Neural progenitor cell (in vitro differentiated cells): ENCODE measurements at places on chromosomes 13 and 19. TPM values are rescaled to one million over a fixed set of nuclear protein-coding genes. Genes with fewer than 3 reads are reported as not detected.

- H3K27me3 ChIP-seq, result no peaks in the 10 kb centered on the region
- H3K27ac ChIP-seq, result no peak overlapping the region
- H3K4me3 ChIP-seq, result no peak overlapping the region
- no peaks in the 10 kb centered on the region for H3K36me3 ChIP-seq
- peak; percentile 4 for DNase-seq
These were observed 107.0 kb upstream of the RFC3 start for GRCh38 chr13:33710924-33711323.

GRCh38 chr13:92224825-92225224 lies 826.4 kb downstream of the GPC5 start:
- no peak overlapping the region for H3K27ac ChIP-seq
- H3K4me3 ChIP-seq, result no peak overlapping the region
- peaks cover 8% of the 10 kb centered on the region for H3K4me1 ChIP-seq
- H3K27me3 ChIP-seq, result no peaks in the 10 kb centered on the region
- DNase-seq, result no peak
- no peaks in the 10 kb centered on the region for H3K36me3 ChIP-seq

GRCh38 chr13:106616729-106617128 lies 48.8 kb upstream of the ARGLU1 start:
- no peak overlapping the region for H3K4me3 ChIP-seq
- H3K4me1 ChIP-seq, result peaks cover 6% of the 10 kb centered on the region
- H3K27ac ChIP-seq, result no peak overlapping the region
- H3K27me3 ChIP-seq, result no peaks in the 10 kb centered on the region
- no peak for DNase-seq

Gene DNAAF3
- total RNA-seq, result 9.1 and 12.0 TPM in 2 replicates

GRCh38 chr19:41551711-41552110 lies 24.3 kb upstream of the CEACAM21 start:
- no peak overlapping the region for H3K4me3 ChIP-seq
- no peaks in the 10 kb centered on the region for H3K36me3 ChIP-seq
- peaks cover 17% of the 10 kb centered on the region for H3K4me1 ChIP-seq
- DNase-seq, result no peak
- no peaks in the 10 kb centered on the region for H3K27me3 ChIP-seq

- no peaks in the 10 kb centered on the region for H3K27me3 ChIP-seq
- H3K4me3 ChIP-seq, result peak overlapping the region; percentile 55
- no peaks in the 10 kb centered on the region for H3K36me3 ChIP-seq
- no peak overlapping the region for H3K27ac ChIP-seq
- H3K4me1 ChIP-seq, result peaks cover 8% of the 10 kb centered on the region
- peak; percentile 96 for DNase-seq
These were observed 767 bp downstream of the ABCA7 start for GRCh38 chr19:1040476-1041271.

- H3K4me1 ChIP-seq, result peaks cover 3% of the 10 kb centered on the region
- H3K36me3 ChIP-seq, result no peaks in the 10 kb centered on the region
- H3K4me3 ChIP-seq, result no peak overlapping the region
These were observed 1500.4 kb downstream of the EFNB2 start for GRCh38 chr13:105035092-105035491.

DNA sequence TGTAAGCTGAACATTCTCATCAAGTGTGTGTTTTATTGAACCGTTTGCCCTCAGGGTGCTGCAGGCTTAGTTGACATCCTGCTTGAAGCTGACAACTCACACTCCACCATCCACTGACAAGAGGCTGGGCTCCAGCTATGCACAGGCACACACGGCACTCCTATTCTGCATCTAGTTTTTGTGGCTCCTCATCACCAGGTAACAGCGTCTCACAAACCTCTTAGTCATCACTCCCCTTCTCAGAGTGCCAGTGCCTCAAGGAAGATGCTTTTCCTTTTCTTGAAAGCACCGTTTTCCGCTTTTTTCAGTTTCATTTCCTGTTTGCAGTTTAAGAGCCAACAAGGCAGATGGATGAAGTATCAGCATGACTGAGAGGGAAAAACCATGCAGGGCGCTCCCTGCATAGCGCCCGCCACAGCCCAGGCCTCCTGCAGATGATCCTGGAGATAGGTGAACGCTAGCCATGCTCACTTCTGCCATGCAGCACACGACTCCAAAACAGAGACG lies 491.2 kb downstream of the COG6 start:
- H3K27me3 ChIP-seq, result no peaks in the 10 kb centered on the region
- DNase-seq, result no peak
- no peak overlapping the region for H3K4me3 ChIP-seq

GRCh38 chr13:35388441-35389355 lies 87.8 kb downstream of the MAB21L1 start:
- no peaks in the 10 kb centered on the region for H3K36me3 ChIP-seq
- no peak overlapping the region for H3K4me3 ChIP-seq
- peaks cover 8% of the 10 kb centered on the region for H3K4me1 ChIP-seq
- H3K27me3 ChIP-seq, result no peaks in the 10 kb centered on the region

- H3K4me3 ChIP-seq, result peak overlapping the region; percentile 13
- peaks cover 38% of the 10 kb centered on the region for H3K4me1 ChIP-seq
- peak; percentile 96 for DNase-seq
- peaks cover 58% of the 10 kb centered on the region for H3K27me3 ChIP-seq
These were observed 1.9 kb upstream of the FXYD7 start for GRCh38 chr19:35140962-35141836.

- H3K4me3 ChIP-seq, result no peak overlapping the region
- no peak for DNase-seq
- no peaks in the 10 kb centered on the region for H3K27me3 ChIP-seq
These were observed 25.5 kb downstream of the FOXO1 start for GRCh38 chr13:40640845-40641458.

DNA sequence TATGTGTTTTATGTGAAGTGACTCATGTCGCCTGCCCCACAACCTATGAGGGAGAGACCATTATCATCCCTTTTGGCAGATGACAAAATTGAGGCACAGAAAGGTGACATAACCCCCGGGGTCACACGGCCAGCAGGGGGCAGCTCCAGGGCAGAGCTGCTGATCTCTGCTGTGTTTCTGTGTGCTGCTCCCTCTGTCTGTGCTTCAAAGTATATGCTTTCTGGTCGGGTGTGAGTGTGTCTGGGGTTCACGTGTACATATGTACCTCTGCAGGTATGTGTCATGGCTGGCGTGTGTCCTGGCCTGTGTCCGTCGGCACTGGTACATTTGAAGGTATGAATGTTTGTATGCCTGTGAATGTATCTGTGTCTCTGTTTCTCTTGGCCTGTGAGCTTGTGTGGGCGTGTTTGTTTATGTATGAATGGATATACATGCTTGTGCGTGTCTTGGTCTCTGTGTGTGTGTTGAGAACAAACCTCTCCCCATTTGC lies 7.1 kb downstream of the LIPE start:
- H3K4me1 ChIP-seq, result peaks cover 7% of the 10 kb centered on the region
- H3K4me3 ChIP-seq, result no peak overlapping the region
- DNase-seq, result peak; percentile 66

Gene CBARP
- total RNA-seq, result 1.2 and 17.8 TPM in 2 replicates

Gene FSD1
- total RNA-seq, result 48.3 and 104 TPM in 2 replicates

- H3K27ac ChIP-seq, result no peak overlapping the region
- H3K36me3 ChIP-seq, result no peaks in the 10 kb centered on the region
- H3K27me3 ChIP-seq, result peaks cover 3% of the 10 kb centered on the region
These were observed 8.2 kb downstream of the MEIS3 start for GRCh38 chr19:47411101-47411500.

DNA sequence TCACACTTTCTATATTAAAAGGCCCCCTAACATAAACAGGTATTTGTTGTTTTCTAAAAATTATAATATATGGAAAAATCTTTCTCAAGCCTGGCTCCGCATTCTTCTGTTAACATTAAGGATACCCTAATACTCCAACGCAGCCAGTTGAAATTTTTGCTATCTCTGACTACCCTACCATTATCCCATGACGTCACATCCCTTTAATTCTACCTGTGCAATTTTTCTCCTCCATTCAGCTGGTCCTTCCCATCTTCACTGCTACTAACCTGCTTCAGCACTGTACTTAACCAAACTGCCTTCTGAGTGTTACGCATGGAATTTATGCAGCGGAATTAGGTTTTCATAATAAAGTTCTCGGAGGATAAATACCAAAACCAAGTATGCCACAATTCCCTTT lies 1.0 kb downstream of the MRPS31 start:
- no peaks in the 10 kb centered on the region for H3K36me3 ChIP-seq
- DNase-seq, result no peak
- no peaks in the 10 kb centered on the region for H3K27me3 ChIP-seq
- no peak overlapping the region for H3K27ac ChIP-seq
